Renal cortex interstitium (tissue), 15 donors: ENCODE measurements at places on chromosomes 3 and 15. TPM values are rescaled to one million over a fixed set of nuclear protein-coding genes. Genes with fewer than 3 reads are reported as not detected.

DNA sequence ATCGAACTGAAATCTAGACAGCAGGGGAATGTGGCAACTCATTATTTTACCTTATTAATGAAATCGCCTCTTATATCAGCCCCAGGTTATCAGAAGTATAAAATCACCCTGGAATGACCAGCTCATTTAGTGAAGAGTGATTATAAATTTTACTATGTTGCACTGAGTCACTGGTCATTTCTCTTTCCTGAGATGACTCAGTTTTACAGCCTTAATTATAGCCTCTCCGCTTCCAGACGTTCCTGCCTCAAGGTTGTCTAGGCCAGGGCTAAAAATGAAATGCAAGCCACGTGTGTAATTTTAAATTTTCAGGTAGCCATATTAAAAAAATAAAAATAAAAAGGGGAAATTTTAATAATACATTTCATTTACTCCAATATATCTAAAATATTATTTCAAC is 33.3 kb downstream of the DET1 start:
- DNase-seq, result no peak

The THBS1 gene
- polyA plus RNA-seq, result 188 TPM

GRCh38 chr3:32457971-32458471 is 44.6 kb downstream of the CMTM6 start:
- no peak for DNase-seq

The EBLN2 gene
- polyA plus RNA-seq, result 2.7 TPM

The CFAP100 gene
- 1.1 TPM for polyA plus RNA-seq

The GHRL gene
- polyA plus RNA-seq, result 3.2 TPM

The CGGBP1 gene
- polyA plus RNA-seq, result 135 TPM

GRCh38 chr15:68732451-68732850 is 88.2 kb downstream of the ANP32A start:
- DNase-seq, result no peak

The SOX14 gene
- not detected for polyA plus RNA-seq

GRCh38 chr3:79018265-79018664 is 749.5 kb downstream of the ROBO1 start:
- DNase-seq, result no peak

The EPHA3 gene
- 4.8 TPM for polyA plus RNA-seq

The TRPM1 gene
- polyA plus RNA-seq, result 0.37 TPM

The ANKDD1A gene
- polyA plus RNA-seq, result 5.3 TPM

GRCh38 chr3:99624496-99625236 is 13.7 kb upstream of the COL8A1 start:
- DNase-seq, result no peak

- DNase-seq, result no peak
Measured at GRCh38 chr3:111903067-111903511, 44.0 kb downstream of the PHLDB2 start.

DNA sequence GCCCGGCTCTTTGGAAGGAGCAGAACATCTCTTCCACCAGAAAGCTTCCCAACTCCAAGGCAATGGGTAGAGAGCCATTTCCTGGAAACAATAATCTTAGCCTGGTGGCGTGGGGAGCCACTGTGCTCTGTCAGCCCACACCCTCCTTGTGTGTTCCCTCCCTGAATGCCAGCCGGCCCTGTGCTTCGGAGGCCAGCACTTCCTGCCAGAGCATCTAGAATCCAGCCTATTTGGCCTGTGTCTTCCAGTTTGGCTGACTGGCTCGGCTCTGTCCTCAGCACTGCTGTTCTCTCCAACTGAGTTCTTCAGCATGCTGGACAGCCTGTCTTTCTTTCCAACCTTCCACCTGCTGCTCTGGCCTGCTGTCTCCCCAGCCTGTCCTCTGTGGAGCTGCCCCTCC is 349.3 kb downstream of the MFSD1 start:
- DNase-seq, result no peak

The SLC24A5 gene
- 0.64 TPM for polyA plus RNA-seq

The MASP1 gene
- 9.7 TPM for polyA plus RNA-seq

The REC114 gene
- not detected for polyA plus RNA-seq

DNA sequence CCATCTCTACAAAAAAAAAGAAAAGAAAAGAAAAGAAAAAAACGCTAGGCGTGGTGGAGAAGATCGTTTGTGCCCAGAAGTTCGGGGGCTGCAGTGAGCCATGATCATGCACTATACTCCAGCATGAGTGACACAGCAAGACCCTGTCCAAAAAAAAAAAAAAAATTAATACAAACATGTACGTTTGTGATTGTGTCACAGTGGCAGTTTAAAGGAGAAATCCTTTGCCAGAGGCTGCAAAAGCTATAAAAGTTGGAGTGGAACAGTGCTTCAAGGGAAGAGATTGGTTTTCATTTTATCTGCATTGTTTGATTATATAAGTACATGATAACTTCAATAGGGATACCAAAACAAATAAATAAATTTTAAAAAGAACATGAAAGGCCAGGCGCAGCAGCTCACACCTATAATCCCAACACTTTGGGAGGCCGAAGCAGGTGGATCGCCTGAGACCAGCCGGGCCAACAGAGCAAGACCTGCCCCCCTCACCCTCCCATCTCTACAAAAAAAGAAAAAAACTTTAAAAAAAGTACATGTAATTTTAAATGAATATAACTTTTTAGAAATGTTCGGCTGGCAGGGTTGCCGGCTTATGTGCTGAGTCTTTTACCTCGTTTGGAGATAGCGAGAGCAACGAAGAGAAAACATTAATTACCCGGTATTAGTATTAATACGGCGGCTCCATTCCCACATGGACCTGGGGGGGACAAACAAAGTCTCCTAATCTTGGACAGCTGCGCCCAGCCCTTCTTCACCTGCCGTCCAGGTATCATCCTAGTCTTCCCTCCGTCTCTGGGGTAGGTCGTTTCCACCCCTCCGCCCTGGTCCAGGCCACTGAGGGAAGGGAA is 573 bp upstream of the DIS3L start:
- DNase-seq, result no peak

DNA sequence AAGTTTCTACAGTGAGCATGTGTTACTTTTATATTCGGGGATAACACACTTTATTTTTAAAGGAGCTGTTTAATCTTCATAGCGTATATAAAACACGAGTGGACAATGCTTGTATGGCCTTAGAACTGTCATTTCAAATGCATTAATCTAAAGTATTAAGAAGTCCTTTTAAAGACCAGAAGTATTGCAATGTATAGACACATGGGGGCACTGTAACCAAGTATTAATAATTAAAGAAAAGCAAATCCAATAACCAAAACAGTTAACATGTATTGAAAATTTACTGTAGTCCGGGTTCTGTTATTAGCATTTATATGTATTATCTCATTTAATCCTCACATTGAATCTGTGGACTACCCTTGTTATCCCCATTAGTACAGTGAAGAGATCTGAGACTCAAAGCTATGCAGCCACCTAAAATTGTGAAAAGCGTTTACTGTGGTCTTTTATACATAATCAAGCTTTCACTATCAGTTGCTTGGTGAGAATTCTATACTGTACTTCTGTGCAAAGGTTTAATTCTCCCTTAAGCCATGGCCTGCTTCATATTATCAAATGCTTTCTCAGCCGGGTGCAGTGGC is 10.1 kb downstream of the ARL14 start:
- no peak for DNase-seq

DNA sequence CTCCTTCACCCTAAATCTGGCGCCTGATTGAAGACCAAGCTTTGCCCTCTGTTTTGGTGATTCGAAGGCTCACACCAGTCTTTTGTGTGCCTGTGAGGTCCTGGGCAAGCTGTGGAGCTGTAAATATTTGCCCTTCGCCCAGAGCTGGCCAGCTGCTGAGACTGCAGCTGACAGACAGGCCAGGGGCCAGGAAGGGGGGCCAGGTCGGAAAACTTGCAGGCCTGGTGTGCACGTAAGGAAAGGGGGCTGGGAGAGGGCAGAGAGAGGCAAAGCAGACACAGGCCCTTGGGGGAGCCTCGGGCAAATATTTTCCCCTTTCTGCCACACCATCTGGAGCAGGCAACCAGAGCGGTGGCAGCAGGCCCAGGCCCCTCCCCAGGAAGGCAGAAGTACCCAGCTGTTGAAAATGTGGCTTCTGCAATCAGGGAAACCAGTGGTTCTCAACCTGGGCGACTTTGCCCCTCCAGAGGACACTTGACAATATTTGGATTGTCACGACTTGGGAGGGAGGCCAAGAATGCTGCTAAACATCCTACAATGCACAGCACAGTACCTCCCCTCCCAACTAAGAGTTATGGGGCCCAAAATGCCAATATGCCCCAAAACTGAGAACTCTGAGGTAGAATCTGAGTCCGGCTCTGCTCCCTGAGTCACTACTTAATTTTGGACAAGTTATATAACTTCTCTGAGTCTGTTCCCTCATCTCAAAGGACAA is 2.5 kb downstream of the PDZRN3 start:
- no peak for DNase-seq

GRCh38 chr15:67070150-67070549 is 4.7 kb downstream of the SMAD3 start:
- DNase-seq, result no peak

DNA sequence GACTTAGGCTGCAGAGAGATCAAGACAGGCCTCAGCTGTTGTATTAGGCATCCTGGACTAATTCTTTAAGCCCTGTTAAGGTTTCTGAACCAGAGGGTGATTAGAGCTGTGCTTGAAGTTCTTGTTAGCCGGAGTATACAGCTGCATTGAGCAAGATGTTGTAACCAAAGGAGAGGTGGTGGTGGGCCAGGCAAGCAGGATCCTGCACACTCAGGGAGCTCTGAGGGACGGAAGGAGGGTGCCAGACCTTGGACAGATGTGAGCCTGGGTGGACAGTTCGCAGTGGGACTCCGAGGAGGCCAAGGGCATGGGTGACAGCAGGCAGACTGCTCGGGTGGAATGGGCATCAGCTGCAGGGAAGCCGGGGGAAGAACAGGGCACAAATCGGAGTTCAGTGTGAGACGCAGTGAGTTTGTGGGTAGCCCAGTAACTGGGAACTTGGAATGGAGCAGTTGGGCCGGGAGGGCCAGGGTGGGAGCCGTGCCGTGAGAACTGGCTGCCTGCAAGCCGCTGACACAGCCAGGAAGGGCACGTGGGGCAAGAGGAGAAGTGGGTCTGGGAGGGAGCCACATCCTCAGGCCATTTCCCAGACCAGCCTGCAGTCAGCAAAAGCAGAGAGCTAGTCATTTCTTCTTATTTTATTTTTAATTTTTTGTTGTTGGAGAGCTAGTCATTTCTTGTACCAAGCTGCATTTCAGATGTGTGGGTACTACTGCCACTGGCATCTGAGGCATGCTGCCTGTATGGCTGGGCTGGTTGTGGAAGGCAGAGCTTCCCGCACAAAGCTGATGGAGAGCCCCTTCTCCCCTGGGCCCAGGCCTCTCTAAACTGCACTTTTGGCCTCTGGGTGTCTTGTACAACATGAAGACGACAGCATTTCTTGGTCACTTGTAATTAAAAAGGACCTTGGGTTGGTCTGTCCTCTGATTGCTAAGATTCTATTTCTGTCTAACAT is 61.0 kb downstream of the PGPEP1L start:
- no peak for DNase-seq

The KBTBD8 gene
- polyA plus RNA-seq, result 2.0 TPM

- no peak for DNase-seq
Measured at GRCh38 chr15:92650256-92650655, 5.3 kb downstream of the FAM174B start.

The CILP gene
- 3.2 TPM for polyA plus RNA-seq

The COL8A1 gene
- polyA plus RNA-seq, result 7.9 TPM

DNA sequence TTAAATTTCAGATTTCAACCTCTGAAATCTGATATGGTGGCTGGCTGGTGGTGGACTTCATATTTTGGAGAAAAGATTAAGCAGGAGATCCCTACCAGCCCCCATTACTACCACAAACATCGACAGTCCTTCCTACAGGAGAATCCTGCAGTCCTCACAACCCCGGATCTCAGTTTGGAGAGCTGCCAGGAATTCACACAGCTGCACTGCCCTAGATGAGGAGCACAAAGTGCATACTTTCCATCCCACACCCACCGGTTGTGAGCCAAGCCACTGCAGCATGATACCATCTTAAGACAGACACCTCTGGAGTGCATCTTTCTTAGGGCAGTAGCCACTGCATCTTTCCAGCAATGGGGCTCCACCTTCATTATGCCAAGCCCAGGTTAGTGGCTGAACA is 185.5 kb upstream of the GPR149 start:
- DNase-seq, result no peak

DNA sequence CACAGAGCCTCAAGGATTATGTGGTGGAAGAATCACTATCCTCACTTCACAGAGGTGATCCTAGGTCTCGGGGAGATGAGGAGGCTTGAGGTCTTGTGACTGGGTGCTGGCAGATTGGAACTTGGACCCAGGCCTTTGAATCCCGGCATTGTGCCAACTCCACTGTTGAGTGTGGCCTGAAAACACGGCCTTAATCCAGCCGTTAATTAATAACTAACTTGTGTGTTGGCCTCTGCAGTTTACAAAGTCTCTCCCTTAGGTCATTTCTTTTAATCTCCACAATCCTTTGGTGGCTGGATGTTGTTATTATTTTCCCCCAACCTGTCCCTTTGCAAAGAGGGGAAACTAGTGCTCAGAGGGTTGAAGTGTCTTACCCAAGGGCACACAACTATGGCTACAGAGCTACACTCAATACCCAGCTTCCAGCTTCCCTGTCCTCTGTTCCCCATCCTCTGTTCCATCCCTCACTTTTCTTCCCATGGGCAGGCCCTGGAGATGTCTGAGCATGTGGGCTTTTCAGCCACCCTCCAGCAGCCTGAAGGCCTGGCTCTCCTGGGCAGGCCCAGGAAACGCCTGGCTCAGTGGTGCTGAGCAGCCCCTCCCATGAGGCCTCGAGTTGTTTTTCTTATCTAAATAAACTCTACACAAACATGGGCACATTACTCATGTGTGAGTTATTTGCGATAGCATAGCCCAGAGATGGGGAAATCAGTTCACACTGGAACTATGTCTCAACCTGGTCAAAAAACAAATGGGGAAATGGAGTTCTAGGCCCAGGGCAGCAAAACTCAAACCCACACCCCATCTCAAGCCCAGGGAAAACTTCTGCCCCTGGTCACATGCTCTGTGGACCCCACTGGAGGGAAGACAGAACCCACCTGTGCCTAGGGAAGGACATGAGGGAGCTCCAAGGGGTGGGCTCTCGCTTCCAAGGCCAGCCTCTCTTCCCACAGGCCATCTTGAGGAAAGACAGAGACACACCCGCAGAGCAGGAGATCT is 16.8 kb upstream of the SMAD3 start:
- DNase-seq, result no peak

The LRRC31 gene
- 0.36 TPM for polyA plus RNA-seq

GRCh38 chr15:73366766-73367623 is 1.8 kb downstream of the HCN4 start:
- no peak for DNase-seq

The SLC22A13 gene
- 7.1 TPM for polyA plus RNA-seq

The ZBBX gene
- polyA plus RNA-seq, result 3.8 TPM

- DNase-seq, result no peak
Measured at GRCh38 chr3:104612218-104612617, 754.5 kb upstream of the ALCAM start.

- no peak for DNase-seq
Measured at GRCh38 chr3:5055357-5056110, 66.6 kb upstream of the ARL8B start.

DNA sequence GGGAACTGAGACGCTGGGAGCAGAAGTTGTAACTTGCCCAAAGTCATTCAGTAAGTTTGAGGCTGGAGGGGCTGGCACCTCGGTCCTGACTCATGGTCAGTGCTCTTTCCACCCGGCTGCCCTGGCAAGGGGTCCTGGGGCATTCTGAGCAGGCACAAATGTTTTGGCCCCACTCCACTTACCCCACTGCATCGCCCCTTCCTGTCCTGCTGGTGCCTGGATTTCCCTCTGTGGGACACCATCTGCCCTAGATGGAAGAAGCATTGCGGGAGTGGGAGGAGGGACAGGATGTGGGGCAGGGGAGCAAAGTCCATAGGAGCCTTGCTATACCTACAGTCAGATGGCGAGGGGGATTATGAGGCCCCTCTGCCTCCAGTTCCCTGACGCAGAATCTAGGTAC is 4.5 kb downstream of the CORO2B start:
- no peak for DNase-seq

The DUOXA2 gene
- not detected for polyA plus RNA-seq

- DNase-seq, result no peak
Measured at GRCh38 chr15:27094235-27094634, 123.3 kb downstream of the GABRG3 start.
